ENCODE measurements at places on chromosomes 7 and 10. TPM values are rescaled to one million over a fixed set of nuclear protein-coding genes. Genes with fewer than 3 reads are reported as not detected.

The NKX1-2 gene
- not detected for total RNA-seq

The NEUROD6 gene
- total RNA-seq: not detected

The TWIST1 gene
- not detected for total RNA-seq

The NDUFB2 gene
- 378 TPM for total RNA-seq

The EIF5AL1 gene
- 0.53 TPM for total RNA-seq

The DCLRE1C gene
- total RNA-seq: 6.7 TPM

The SPDYE6 gene
- total RNA-seq: not detected

The GIMAP2 gene
- total RNA-seq: not detected

The CBX3 gene
- total RNA-seq: 154 TPM

The BHLHA15 gene
- 21.8 TPM for total RNA-seq

The PAPSS2 gene
- total RNA-seq: 23.2 TPM

The ITPRID1 gene
- 0.05 TPM for total RNA-seq

The CTAGE4 gene
- total RNA-seq: 3.8 TPM

The IDI2 gene
- not detected for total RNA-seq

The MMP21 gene
- not detected for total RNA-seq

The PKD2L1 gene
- not detected for total RNA-seq

The PLCE1 gene
- 1.4 TPM for total RNA-seq

The EPHA1 gene
- 54.3 TPM for total RNA-seq

The SUN3 gene
- not detected for total RNA-seq

The RGS10 gene
- total RNA-seq: 4.0 TPM

The ARHGAP21 gene
- total RNA-seq: 31.7 TPM

The HOXA5 gene
- 22.1 TPM for total RNA-seq

The C10orf67 gene
- total RNA-seq: 0.18 TPM

The CPN1 gene
- total RNA-seq: not detected

The CCT6A gene
- 294 TPM for total RNA-seq

Data from HT-29 (cell line).